ENCODE measurements at places on chromosomes 7 and 10.
A peak's percentile ranks its signal among the peaks of the same experiment; 100 is the strongest.

- DNase-seq, result no peak
Observed at GRCh38 chr7:42154173-42154572, 82.8 kb downstream of the GLI3 start.

GRCh38 chr10:79981450-79982361 lies 32.8 kb upstream of the SFTPD start:
- no peak for DNase-seq

GRCh38 chr7:2853147-2853546 lies 9.0 kb upstream of the GNA12 start:
- no peak for DNase-seq

DNA sequence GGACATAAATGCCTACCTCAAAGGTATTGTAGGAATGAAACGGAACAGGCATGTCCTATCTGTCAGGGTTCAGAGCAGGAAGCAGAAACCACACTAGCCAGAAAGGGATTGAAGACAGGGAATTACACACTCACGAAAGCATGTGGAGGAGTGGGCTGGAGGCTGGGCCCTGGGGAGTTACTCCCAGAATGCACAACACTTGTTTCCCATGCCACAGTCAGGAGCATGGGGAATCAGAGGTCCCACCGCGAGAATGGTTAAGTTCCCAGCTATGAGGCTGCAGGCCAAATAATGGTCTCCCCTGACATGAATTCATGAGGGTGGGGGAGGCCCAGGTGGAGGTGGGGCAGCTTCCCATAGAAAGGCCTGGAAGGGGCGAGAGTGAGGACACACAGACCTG lies 212.7 kb downstream of the HERPUD2 start:
- DNase-seq, result no peak

- DNase-seq, result no peak
Observed at GRCh38 chr7:22934023-22934422, 79.9 kb downstream of the HYCC1 start.

GRCh38 chr7:52507546-52508255 lies 527.7 kb upstream of the POM121L12 start:
- DNase-seq, result no peak

DNA sequence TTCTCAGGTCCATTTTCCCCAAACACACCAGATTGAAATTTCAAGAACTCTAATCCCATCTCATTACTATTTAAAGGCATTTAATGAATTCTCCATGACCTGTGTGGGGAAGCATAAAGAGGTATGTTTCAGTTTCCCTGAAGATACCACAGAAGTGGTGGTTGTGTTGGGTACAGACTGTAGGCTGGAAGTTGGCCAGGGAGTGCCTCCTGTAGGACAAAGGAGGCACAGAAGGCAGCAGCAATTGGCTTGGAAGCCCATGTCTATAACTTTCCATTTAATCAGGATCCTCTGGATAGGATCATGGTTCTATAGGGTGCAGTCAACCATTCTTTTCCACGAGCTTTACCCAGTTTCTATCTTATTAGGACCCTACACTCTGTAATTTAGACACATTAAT lies 8.6 kb upstream of the BET1 start:
- no peak for DNase-seq

DNA sequence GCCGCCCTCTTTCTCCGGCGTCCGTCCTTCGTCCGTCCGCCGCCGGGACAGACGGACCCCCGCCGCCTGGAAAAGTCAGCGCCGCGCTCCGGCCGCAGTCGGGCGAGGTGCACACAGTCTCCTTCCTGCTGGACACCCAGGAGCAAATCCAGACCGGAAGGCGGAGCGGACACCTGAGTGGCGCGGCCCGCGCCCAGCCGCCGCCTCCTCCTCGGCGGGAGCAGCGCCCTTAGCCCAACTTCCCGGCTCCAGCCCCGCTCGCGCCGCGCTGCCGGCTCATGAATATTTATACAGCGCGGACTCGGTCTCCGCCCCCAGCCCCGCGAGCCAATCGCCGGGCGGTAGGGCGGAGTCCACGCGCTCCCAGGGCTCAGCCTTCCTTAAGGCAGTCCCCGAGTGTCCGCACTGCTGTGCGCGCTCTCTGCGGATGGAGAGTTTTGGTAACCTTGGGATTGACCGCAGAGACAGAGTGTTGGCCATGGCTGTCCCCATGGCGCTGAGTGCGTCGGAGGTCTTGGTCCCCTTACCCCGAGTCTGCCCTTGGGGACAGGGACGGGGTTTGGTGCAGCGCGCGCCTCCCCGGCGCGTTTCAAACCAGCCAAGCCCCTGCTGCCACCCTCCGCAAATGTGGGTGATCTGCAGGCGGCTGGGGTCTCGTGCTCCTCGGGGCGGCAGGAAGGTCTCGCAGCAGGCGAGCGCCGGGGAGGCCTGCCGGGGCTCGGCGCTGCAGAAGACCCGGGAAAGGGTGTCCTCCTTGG lies at the start of gene FZD8:
Gene FZD8 (minus strand): TSS at position 262 of the 758 bp plus-strand sequence. CDS start 867 bp downstream, outside the sequence.
- peak; percentile 62 for DNase-seq

GRCh38 chr7:140607441-140607989 lies 33.1 kb downstream of the DENND2A start:
- DNase-seq, result no peak

GRCh38 chr7:94877731-94878670 lies 29.4 kb upstream of the PPP1R9A start:
- DNase-seq, result no peak

DNA sequence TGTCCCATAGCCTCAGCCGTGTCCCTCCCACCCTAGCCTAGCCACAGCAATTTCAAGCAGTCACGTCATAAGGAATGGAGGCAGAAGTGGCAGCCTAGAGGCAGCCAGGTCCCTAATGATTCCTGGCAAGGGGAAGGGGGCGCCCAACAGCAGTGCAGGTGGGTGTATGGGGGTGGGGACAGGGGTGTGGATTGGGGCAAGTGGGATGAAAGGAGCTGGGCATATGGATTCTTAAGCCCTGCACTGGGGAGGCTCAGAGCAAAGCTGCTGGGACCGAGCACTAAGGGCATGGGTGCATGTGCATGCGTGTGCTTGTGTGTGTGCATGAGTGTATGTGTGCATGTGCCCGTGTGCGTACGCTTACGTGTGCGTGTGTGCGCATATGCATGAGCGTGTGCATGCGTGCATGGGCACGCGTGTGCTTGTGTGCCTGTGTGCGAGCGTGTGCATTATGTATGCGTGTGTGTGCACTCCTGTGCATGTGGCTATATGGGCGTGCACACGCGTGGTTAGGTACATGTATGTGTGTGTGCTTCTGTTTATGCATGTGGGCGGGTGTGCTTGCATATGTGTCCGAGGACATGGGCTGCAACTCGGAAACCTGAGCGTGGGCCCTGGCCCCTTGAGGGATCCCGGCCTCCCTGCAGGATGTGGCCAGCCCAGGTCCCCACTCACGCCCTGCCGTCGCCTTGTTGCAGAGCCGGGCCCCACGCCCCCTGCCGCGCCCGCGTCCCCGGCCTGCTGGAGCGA lies 34.1 kb downstream of the SH2B2 start:
- no peak for DNase-seq

DNA sequence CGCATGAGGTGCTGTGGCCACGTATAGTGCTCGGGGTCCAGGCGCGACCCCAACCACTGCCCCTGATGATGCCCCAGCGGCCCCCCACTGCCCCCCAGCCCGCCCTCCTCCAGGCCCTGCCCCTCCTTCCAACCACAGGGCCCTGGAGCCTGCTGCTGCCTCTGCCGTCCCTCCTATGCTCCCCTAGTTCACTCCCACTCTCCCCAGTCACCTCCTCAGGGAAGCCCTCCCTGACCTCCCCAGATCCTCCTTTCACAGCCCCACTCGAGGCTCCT lies 93.8 kb downstream of the UNCX start:
- DNase-seq, result no peak

DNA sequence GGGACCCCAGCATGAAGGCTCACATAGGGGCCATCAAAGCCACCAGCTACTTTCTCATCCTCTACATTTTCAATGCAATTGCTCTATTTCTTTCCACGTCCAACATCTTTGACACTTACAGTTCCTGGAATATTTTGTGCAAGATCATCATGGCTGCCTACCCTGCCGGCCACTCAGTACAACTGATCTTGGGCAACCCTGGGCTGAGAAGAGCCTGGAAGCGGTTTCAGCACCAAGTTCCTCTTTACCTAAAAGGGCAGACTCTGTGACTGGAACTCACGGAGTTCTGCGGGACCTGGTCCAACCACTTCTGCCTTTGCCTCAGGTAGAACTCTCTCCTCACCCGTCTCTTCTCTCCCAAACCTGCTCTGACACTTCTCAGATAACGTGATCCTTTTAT lies 945 bp downstream of the TAS2R40 start:
- DNase-seq, result no peak

GRCh38 chr7:140992422-140992821 lies 22.3 kb downstream of the MRPS33 start:
- DNase-seq, result no peak

GRCh38 chr7:94368371-94368791 lies 26.3 kb upstream of the COL1A2 start:
- DNase-seq, result no peak

GRCh38 chr10:71454347-71454746 lies 57.6 kb downstream of the CDH23 start:
- no peak for DNase-seq

DNA sequence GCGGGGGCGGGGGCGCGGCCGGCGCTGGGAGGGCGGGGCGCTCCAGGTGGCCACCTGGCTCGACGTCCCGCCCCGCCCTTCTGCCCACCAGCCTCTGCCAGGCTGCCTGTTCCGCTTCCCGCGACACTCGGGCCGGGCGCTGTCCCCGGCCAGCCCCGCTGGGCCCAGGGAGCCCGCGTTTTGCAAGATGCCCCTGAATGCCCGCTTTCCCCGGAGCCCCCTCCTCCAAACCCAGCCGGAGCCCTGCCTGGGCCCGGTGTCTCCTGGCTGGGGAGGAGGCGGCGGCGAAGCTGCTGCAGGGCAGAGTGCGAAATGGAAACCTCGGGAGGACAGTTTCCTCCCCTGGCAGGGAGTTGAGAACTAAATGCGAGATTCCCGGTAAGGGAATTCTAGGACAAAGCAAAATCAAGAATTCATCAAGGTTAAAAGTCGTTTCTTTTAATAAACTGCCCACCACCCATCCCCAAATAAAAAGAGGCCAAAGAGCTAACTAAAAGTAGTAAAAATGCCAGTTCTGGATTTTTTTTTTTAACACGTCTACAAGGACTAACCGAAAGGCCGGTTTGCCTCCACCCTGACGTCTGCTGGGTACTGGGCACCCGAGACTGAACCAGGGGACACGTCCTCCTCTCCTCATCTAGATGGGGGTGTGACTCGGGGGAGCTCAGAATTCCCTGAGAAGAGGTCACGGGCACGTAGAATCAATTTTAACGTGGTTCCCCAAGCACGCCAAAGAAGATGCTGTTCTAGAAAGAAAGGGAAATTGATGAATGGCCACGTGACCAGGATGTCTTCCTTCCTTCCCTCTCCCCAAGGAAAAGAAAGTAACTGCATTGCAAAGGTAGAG lies 200.4 kb upstream of the NFE2L3 start:
- DNase-seq, result no peak

- no peak for DNase-seq
Observed at GRCh38 chr10:131655101-131655849, 245.5 kb upstream of the PPP2R2D start.

- no peak for DNase-seq
Observed at GRCh38 chr7:79735012-79735411, 281.5 kb upstream of the MAGI2 start.

DNA sequence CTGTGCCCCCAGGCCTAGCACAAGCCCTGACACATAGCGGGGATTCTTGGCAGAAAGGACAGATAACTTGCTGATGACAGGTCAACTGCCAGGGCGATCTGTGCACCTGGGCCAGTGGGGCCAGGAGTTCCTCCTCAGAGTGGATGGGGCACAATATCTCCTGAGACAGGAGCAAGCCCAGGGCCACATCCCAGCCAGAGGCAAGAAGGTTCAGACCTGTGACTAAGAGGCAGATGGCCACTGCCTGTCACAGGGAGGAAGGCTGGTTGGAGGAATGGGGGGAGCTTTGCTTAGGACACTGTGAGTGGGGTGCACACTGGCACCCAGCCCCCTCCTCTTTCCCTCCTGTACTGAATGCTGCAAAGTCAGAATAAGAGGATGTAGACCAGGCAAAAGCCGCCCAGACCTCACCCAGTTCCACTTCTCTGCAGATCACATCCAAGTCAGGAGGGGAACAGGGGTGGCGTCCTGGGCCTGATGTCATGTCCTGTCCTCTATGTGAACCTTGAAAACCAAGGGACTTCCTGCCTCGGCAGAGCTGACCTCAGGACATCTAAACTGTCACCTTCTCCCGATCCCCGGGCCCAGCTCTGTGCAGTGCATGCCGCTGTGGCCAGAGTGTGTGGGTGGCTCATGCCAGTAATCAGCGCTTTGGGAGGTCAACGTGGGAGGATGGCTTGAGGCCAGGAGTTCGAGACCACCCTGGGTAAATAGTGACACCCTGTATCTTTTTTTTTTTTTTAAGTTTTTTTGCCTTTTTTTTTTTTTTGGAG lies 1.3 kb downstream of the GUSB start:
- DNase-seq, result no peak

GRCh38 chr7:137283153-137283552 lies 60.4 kb downstream of the PTN start:
- DNase-seq, result no peak

- peak; percentile 41 for DNase-seq
Observed at GRCh38 chr7:100675105-100675451, 1.5 kb downstream of the GNB2 start.

DNA sequence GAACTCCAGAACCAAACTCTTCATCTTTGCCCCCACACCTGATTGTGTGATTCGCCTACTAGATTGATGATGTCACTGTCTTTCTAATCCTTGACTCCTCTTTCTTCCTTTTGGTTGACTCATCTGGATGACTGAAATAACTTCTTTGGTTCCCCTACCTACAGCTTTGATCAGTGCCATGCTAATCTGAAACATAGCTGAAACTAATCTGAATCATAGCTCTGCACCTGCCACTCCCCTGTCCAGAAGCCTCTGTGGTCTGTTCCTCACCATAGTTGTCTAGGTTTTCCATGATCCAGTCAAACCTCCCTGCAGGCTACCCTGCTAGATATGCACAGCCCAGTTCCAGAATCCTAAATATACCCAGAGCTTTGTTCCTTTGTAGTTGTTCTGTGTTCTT lies 51.9 kb downstream of the ZNF365 start:
- no peak for DNase-seq

DNA sequence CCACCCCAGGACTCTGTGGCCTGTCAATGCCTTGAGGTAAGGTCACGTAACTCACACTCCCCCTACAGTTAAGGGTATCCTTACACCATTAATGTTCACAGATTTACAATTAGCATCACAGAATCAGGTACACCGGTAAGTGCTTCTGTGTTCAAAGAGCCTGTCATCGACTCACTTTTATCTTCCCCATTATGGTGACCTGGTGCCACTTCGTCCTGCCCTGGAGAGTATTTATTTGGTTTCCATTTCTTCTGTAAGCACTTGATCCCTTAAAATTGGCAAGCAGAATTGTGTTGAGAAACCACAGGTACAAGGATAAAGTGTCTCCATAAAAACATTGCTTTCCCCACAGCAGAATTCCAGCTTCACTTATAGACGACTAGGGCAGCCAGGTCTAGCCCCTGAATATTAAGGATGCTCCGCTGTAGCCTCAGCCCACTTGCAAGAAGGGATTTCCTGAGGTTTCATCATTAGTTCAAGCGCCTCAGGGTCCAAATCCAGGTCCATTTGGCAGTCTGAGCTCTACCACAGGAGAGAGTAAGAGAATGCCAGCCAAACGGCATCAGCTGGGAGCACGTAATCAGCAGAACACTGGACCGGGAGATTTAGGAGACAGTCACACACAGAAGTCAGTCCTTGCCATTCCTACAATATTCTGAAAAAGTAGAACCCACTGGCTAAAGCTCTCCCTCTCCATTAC lies 10.1 kb downstream of the ATXN7L1 start:
- DNase-seq, result no peak

Measured in activated CD4-positive, alpha-beta T cell treated with anti-CD3 and anti-CD28 coated beads, Interleukin-2, amount 50 U/mL, for 4 hours (primary cell).